ENCODE measurements at places on chromosomes 5 and 9.

DNA sequence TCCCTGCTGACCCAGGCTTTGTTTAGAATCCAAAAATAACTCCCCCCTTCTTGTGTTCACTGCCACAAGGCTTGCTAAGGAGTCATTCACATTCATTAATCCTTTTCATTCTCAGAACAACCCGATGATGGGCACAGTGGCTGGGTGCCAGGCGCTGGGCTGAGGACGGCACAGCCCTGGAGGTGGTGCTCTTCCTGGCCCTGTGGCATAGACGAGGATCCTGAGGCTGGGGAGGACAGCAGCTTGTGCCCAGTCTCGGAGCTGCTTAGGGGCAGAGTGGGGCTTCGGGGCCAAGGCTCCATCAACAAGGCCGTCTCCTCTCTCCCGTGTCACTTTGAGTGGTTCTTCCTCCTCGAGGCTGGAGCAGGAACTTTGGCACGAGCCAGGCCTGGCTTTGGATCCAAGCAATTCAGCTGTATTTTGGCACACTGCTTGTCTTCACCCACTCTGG lies 166.7 kb downstream of the TTLL11 start:
- DNase-seq = peak; percentile 56

- no peak for DNase-seq
These were observed 33.3 kb downstream of the FBXW2 start for GRCh38 chr9:120759755-120760400.

GRCh38 chr5:174571662-174572397 lies 152.6 kb upstream of the MSX2 start:
- DNase-seq = no peak

DNA sequence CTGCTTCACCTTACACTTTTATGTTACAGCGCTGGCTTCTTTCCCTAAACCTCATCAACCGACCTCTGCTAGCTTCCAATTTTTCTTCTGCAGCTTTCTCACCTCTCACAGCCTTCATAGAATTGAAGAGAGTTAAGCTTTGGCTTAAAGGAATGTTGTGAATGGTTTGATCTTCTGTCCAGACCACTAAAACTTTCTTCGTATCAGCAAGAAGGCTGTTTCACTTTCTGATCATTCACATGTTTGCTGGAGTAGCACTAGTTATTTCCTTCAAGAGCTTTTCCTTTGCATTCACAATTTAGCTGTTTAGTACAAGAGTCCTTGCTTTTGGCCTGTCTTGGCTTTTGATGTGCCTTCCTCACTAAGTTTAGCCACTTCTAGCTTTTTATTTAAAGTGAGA lies 49.5 kb downstream of the NR3C1 start:
- DNase-seq = no peak

- no peak for DNase-seq
These were observed 138.7 kb downstream of the ALDH1A1 start for GRCh38 chr9:72814083-72814597.

DNA sequence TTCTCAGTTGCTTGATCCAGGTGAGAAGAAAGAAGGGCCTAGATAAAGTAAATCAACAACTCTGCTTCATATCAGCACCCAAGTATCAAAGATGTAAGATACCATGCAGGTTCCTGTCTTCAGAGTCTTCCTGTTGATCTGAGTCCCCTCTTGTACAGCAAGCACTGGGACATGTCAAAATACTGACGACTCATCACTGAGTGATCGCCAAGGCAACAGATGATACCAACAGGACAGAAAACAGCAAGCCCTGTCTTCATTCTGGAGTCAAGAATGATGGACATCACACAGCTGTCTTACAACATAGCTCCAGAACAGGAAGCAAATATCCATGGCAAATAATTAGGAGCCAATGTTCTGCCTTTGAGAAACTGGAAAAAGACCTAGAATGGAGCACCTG lies 83.7 kb downstream of the TARS1 start:
- DNase-seq = no peak

- no peak for DNase-seq
These were observed 32.7 kb upstream of the SLCO6A1 start for GRCh38 chr5:102531506-102531905.

DNA sequence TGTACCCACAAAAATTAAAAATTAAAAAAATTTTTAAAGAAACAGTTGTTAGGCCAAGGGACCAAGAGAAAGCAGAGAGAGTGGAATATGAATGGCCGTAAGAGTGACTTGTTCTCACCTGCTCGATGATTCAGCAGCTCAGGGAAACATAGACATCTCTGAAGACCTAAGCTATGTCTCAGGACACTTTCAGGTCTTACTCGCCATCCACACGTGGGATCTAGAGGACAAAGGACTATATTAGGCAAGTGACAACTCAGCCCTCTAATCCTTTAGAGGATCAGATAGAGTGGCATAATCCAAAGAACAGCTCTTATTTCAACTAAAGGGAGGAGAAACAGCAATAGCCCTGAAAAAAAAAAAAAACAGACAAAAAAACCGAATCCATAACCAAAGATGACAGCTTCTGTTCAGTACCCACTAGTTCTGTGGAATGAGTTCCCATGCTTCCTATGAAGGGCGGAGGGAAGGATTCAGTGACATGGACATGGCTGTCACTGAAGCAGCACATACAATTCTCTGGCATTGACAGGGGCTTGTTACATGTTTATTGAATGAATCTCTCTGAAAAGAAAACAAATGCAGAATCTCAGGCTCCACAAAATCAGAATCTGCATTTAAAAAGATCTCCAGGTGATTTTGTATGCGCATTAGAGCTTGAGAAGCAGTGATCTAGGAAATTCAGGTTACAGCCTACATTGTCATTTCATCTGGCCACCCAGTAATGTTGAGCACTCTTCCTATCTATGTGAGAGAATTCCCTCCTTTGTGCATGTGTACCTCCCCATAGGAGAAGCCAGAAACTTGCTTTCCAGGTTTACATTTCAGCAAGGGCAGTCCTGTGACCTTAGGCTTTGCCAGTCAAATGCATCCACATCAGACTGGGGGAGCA lies 96.0 kb downstream of the KIAA1958 start:
- DNase-seq = no peak

GRCh38 chr5:76821136-76821535 lies 2.3 kb downstream of the F2RL1 start:
- DNase-seq = no peak

GRCh38 chr5:38554403-38554802 lies 2.0 kb downstream of the LIFR start:
- no peak for DNase-seq

DNA sequence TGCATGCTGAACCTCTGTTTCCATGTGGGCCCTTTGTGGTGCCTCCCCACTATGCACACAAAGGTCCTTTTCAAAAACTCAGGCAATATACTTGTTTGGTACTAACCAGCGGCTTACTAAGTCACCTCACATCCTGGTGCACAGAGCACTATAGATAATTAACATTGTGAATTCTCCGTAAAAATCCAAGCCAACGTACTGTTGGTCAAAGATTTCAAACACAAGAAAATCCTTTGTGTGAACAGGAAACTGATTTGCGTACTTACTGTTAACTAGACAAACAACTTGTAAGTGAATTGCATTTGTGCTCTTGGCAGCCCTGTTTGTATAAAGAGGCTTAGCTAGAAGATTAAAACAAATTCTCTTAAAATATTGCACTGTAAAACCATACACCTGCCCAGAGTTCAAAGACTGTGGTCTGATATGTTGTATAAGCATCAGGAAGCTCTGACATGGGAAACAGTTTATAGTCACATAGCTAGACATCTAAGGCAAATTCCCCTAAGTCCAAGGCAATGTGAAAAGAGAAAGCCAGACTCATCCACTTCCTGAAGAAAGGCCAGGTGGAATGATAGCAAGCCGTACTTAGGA lies 125.0 kb upstream of the SLC12A2 start:
- no peak for DNase-seq

DNA sequence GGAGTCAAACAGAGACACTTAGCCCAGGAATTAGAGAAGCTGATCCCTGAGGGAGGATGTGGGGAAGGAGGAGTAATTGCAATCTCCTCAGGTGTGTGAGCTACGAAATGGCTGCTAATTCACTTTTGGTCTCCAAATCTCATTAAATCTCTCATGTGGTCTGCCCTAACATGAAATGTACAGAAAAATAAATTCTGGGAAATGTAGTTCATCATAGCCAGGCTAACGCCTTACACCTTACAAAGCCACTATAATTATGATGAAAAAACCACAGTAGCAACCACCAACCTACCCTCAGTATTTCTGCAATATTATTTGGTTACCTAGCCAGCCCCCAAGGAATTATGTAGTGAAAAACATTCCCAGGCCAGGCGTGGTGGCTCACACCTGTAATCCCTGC lies 354.0 kb downstream of the TMEM167A start:
- no peak for DNase-seq

GRCh38 chr9:121294866-121295661 lies 27.1 kb downstream of the GSN start:
- DNase-seq = no peak

- no peak for DNase-seq
These were observed 670.8 kb downstream of the ACTL7B start for GRCh38 chr9:108184941-108185340.

DNA sequence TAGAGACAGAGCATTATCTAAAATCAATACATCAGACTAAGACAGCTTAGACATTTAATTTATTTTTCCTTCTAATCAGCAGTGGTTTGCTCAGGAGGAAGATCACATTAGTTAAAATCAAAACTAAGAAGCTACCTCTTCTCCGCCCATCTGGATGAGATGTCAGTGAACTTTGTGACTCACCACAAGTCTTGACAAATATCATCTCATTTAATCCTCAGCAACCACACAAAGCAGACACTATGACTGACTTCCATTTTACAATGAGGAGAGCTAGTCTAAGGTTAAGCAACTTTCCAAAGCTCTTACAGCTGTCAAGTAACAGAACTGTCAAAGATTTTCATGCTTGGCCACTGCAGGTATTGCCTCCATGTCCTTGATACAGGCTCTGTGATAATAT lies 289.5 kb downstream of the DEPDC1B start:
- DNase-seq = no peak

GRCh38 chr5:106290841-106291240 lies 1379.9 kb downstream of the EFNA5 start:
- DNase-seq = no peak

All from DMS79 (cell line).